Central memory CD4-positive, alpha-beta T cell (primary cell): ENCODE measurements at places on chromosomes 5 and 9.
A peak's percentile ranks its signal among the peaks of the same experiment; 100 is the strongest.

- DNase-seq: no peak
Measured at GRCh38 chr5:79143684-79144379, 32.2 kb downstream of the BHMT start.

GRCh38 chr9:38619556-38620447 lies 594 bp downstream of the ANKRD18A start:
- peak; percentile 8 for DNase-seq

GRCh38 chr9:99353408-99353807 lies 131.3 kb downstream of the SEC61B start:
- no peak for DNase-seq

GRCh38 chr9:28909526-28909925 lies 1336.2 kb upstream of the C9orf72 start:
- DNase-seq: no peak

DNA sequence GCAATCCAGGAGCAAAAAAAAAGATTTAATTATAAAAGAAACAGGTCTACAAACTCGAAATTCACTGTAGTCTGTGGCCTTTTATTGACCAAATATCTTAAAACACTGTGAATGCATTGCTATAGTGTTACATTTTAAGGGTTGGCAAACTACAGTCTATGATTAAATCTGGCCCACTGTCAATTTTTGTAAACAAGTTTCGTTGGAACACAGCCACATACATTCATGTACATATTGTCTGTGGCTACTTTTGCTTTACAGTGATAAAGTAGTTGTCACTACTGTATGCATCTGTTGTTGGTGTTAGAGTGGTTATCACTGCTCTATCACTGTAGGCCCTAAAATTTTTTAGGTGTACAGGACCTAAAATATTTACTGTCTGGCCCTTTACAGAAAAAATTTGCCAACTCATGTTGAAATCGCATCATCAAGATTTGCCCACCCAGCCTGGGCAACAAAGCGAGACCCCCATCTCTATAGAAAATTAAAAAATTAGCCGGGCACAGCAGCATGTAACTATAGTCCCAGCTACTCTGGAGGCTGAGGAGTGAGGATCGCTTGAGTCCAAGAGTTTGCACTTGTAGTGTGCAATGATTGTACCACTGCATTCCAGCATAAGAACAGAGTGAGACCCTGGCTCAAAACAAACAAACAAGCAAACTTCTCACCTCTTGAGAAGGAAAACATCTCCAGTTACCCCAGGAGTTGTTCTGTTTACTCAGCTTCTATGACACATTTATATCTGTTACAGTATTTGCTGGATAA lies 89.0 kb downstream of the ERBIN start:
- DNase-seq: no peak
